ENCODE measurements at places on chromosomes 5 and 9.

GRCh38 chr5:1293416-1294205 lies 1.3 kb downstream of the TERT start:
- DNase-seq = no peak

GRCh38 chr9:26888271-26888670 lies 4.3 kb downstream of the CAAP1 start:
- DNase-seq = no peak

DNA sequence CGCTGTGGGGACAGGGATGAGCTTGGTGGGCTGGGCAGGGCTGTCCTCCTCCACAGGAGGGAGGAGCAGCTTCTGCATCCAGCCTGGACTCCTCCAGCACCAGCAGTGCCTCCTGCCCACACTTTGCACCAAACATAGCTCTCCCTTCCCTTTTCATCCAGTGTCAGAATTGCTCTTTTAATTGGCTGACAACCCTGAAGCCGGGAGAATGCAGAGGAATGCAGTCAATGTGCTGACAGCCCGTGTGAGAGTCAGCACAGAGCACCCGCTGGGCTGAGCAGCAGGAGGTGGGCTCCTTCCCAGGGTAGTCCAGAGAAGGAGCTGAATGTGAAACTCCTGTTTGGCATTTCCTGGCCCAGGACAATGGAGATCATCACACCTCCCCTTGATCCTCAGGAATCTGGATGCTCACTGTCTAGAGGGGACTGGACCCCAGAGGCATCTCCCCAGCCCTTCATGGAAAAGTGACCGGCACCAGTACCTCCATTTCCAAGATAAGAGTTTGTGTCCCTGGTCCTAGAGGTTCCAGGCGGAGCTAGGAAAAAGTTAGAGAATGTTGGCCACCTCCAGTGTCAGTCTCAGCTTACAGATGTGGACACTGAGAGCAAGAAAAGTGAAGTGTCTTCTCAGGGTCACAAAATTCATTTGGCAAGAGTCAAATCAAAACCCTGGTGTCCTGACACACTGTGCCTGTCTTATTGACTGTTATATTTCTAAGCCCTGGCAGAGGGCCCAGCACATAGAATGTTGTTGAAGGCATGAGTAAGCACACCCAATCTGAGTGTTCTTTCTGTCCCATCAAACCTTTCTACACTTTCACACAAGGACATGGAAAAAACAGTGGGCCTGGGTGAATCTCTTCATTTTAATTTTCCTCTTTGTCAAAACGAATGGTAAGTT lies 202.1 kb downstream of the SNX18 start:
- no peak for DNase-seq

GRCh38 chr5:173554989-173555705 lies 61.3 kb downstream of the BOD1 start:
- no peak for DNase-seq

- DNase-seq = no peak
These were observed 2.8 kb upstream of the BNC2 start for GRCh38 chr9:16873126-16873802.

- no peak for DNase-seq
These were observed 258.7 kb upstream of the ACTBL2 start for GRCh38 chr5:57741336-57741735.

DNA sequence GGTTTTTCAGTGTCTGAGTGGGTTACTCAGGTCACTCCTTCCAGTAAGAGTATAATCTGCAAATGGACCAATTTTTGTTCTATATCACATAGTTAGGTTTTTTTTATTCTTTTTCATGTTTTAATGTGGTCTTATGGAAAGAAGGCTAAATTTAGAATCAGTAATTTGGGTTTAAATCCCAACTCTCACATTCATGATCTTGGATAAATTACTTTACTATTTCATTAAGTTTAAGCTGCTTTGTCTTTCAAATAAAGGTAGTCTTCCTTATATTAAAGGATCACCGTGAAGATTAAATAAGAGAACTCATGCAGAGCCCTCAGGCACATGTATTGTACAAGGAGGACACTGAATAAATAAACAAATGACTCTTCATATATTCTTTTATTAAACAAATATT lies 234.7 kb downstream of the SGCD start:
- DNase-seq = no peak

DNA sequence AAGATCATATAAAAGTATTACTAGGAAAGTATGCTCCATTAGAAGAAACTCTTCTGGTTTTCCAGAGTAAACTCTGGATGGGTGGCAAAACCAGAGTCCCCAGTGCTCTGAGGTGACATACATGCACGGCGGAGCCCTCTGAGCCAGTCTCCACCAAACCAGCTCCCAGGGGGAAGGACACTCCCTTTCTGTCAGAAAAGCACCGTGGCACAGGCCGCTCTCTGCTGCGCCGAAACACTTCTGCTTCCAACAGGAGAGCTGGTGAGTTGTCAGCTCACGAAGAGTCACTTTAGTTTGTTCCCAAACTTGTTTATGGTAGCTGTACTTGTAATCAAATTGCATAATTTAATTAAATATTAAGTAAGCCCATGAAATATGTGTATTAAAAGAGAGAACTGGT lies 184.6 kb downstream of the CDK5RAP2 start:
- no peak for DNase-seq

DNA sequence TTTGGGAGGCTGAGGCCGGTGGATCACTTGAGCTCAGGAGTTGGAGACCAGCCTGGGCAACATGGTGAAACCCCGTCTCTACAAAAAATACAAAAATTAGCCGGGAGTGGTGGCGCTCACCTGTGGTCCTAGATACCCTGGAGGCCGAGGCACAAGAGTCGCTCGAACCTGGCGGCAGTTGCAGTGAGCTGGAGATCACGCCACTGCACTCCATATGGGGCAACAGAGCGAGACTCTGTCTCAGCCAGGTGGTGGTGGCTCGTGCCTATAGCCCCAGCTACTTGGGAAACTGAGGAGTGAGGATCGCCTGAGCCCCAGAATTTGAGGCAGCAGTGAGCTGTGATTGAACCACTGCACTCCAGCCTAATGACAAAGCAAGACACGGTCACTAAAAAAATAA lies 2.4 kb upstream of the RFK start:
- DNase-seq = no peak

DNA sequence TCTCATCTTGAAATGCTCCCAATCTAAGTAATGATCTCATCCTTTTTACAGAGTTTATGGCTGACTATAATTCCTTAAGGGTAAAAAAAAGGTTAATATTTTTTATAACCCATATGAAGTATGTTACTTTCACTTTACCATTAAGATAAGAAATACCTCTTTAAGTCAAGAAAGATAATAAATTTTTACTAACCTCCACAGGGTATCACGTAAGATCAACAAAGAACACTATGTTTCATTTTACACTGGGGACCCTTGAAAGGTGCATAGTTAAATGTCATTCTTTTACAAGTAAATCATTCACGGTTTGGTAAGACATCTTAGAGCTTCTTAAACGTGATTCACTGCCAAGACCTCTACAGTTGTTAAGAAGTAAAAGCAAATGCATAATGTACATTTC lies 472.7 kb upstream of the CDH9 start:
- DNase-seq = no peak

GRCh38 chr5:43663916-43664315 lies 60.9 kb downstream of the NNT start:
- DNase-seq = no peak

GRCh38 chr5:154254896-154255295 lies 64.4 kb downstream of the GALNT10 start:
- no peak for DNase-seq

- DNase-seq = no peak
These were observed 30.0 kb downstream of the GOLM1 start for GRCh38 chr9:86069206-86069869.

GRCh38 chr5:57094753-57095683 lies 78.8 kb upstream of the GPBP1 start:
- DNase-seq = no peak

- DNase-seq = no peak
These were observed 88.5 kb downstream of the FAM174A start for GRCh38 chr5:100623719-100624118.

Measured in NCI-H774 (cell line).